Trophoblast cell (in vitro differentiated cells and primary cell): ENCODE measurements at places on chromosomes 6 and 20.

DNA sequence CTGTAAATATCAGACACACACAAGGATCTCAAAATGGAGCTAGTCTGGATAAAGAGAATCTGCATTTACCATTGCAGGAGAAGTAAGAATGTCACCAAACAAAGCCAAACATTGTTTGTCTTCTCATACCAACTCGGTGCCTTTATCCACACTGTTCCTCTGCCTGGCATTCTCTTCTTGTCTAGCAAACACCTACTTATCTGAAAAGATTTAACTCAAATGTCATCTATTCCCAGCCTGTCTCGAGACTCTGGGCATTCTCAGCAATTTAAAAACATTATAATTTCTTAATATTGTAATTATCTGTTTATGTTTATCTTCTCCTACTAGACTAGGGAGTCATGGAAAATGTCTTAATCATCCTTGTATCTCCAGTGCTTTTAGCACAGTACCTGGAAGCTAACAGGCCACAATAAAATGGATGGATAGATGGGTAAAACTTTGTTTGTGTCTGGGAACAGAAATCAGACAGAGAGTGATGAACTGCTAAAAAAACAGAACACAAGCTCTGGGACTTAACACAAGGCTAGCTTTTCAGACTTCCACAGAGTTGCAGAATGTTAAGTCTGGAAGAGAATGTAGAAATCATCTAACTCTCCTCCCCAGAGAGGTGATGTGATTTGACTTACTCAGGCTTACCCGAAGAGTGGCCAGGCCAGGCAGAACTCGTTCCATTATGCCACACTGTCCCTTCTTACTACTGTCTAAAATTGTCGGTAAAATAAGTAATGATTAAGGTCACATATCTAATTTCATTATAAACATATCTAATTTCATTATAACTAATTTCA lies 42.3 kb upstream of the FAM83C start:
- no peak for DNase-seq

DNA sequence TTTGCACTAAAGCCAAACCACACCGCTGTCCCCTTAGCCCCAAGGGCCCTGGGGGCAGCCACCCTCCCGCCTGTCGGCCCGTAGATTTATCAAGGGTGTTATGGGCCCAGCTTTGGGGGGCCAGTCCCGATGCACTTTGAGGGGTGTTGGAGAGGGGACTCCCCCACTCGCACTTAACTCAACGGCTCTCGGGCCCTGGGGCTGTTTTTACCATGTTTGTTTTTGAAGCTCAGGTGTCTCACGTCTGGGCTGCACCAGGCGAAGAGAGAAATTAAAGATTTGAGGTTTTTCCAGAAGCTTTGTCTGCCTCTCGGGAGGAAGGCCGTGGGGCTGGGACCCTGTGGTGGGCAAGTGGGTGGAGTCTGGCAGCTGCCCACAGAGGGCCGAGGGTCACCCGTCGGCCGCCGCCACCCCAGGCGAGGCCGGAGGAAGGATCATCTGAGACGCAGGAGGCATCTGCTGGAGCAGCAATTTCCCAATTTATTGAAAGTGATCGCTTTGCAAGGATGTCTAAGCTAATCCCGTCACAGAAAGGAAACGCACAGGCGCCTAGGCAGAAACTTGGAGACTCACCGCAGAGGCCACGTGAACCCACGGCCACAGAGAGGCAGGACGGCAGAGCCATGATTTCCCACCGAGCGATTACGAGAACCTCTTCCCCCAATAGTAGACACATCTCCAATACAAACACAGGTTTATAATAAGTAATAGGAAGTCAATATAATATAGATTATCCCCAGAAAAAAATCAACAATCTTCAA lies 3.8 kb downstream of the SLC2A4RG start:
- no peak for DNase-seq

DNA sequence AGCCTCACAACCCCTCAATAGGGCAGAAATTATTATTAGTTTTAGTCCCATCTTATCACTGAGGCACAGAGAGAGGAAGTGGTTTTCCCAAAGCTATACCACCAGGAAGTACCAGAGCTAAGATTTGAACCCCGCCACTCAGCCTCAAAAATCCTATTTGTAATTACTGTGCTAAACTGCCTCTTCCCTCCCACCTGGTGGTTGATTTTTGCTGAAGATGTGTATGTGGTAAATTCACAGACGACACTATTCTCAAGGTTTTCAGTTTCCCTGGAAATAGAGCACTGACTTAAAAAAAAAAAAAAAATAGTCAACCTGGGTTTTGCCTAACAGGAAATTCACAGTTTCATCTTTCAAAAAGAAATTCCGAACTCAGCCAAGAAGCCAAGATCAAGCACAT lies 57.9 kb downstream of the TSHZ2 start:
- no peak for DNase-seq

- DNase-seq: no peak
Observed at GRCh38 chr6:43033496-43034189, 12.2 kb downstream of the RRP36 start.

DNA sequence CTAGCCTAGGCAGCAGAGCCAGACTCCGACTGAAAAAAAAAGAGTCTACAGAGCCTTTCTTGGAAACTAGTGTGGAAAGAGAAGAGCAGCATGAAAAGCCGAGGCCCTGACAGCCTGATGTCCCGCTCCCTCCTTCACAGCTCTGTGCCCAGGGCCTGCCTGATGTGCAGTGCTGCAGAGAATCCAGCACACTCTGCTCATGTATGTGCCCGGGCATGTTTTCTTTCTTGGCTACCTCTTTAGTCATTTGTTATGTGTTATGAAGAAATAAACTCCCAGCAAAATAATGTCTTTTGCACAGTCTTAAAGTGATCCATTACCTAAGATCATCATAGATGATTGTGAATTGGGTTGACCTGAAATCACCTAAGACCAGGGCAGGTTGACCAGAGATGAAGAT lies 78.1 kb upstream of the EZR start:
- no peak for DNase-seq
